ENCODE measurements at places on chromosomes 11 and 22.

DNA sequence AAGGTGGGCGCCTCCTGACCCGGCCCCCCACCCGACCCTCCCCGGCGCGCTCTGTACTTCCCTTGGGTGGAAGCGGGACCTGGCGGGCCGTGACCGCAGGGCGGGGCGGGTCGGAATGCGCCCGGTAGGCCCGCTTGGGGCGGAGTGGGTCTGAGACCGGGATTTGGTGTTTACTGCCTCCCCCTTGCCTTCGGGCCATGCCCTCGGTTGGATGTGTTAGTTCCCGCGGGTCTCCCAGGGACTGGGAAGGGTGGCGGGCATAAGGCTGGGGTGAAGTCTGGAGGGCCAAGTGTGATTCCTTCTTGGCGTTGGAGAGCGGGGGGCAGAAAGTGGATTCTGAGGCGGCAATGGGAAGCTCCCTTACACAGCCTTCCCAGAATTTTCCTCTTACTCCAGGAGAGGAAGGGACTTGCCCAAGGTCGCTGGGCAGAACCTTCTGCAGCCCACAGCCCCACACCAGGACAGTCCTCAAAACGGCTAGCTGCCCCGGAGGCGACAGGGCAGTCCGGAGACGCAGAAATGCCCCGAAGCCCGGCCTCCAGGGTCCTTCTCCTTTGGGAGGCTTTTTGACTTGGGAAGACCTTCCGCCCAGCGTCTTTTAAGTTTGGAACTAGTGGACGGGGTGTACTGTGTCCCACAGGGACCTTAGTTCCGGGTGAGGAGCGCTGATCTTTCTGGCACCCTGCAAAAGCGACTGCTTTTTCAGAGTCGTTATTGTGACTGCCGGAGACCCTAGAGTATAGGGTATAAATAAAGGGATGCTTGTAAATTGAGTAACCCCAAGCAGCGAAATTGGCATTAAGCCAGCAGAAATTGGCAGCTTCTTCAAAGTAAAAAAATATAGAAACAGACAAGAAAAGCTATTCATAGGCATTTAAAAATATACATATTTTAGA is 647 bp downstream of the SWAP70 start:
- peak; percentile 20 for DNase-seq

- DNase-seq, result no peak
Measured at GRCh38 chr11:102346456-102346747, 612 bp upstream of the BIRC2 start.

DNA sequence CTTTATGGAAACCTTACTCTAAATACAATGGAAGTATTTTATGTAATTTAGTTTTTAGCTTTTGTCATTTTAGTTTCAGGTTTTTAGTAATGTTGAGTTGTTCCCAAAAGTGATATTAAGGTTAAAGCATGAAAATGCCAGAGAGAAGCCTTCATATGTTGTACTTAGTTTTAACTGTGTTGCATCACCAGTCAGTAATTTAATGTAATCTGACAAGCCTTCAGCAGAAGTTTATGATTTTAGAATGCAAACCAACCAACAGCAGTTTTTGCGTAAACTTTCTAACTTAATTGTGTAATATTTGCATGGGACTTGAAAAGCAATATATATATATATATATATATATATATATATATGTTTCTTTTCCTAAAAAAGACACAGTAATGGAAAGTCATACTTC is 110.6 kb downstream of the MSANTD4 start:
- no peak for DNase-seq

DNA sequence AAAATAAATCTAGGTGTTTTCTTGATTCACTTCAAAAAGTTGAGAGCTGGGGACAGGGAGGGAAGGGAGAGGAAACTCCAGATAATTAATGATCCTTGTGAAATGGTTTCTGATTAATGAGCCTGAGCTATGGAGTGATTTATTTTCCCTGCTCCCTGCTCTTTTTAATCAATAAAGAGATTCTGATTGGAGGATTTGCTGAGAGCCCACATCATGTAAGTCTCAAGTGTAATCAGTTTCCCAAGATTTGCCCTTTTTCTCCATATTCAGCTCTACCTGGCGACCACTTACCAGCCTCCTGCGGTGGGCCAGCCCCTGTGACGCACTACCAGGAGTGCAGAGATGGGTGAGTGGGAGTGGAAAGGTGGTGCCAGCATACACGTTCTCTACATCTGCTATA is 114.0 kb downstream of the NAV2 start:
- DNase-seq, result no peak

- no peak for DNase-seq
Measured at GRCh38 chr22:37636186-37636948, 3.1 kb upstream of the SH3BP1 start.

- no peak for DNase-seq
Measured at GRCh38 chr22:44729391-44730021, 22.9 kb upstream of the ARHGAP8 start.

GRCh38 chr11:17432002-17432401 is 43.5 kb upstream of the KCNJ11 start:
- DNase-seq, result no peak

- DNase-seq, result no peak
Measured at GRCh38 chr22:43000441-43001175, 14.3 kb downstream of the PACSIN2 start.

DNA sequence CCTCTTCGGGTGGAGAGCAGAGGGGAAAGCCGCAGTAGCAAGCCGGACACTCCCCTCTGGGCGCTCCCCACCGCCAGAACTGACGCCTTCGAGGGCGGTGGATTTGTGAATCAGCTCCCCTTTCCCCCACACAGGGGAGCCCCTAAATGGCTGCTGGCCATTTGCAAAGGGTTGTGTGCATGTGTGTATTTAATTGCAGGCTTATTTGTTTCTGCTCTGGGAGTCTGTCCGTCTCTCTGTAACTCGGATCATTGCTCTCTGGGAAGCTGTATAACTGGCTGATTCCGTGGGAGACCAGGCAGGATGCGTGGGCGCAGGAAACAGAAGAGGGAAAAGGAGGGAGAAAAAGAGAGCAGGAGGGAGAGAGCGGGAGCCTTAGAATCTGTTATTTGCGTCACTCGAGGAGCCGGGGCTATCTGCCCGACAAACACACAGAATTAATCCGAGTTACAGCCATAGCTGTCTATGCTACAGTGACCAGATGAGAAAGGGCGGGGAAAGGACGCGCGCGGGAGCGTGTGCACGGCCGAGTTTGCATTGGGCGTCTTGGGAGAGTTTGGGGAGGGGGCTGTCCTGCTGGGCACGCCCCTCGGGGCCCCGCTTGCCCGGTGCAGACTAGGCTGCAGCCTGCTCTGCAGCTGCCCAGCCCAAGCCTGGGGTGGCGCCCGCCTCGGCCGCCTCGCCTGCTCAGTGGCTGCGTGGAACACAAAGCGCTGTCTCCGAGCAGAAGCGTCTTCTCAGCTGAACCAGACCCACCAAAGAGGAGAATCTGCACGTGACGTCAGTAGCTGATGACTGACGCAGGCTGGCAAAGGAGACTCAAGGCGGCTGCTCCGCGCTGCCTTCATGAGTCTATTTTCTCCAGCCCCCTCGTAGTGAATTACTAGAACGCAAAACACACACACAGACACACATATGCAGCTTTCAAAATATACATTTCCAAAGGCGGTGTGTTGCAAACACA is 105.3 kb upstream of the HSD17B12 start:
- DNase-seq, result no peak

- DNase-seq, result no peak
Measured at GRCh38 chr11:22337596-22338485, at the start of gene SLC17A6. TSS of gene SLC17A6 (plus strand) at chr11:22338381. CDS start at chr11:22338534, 153 bp downstream.

DNA sequence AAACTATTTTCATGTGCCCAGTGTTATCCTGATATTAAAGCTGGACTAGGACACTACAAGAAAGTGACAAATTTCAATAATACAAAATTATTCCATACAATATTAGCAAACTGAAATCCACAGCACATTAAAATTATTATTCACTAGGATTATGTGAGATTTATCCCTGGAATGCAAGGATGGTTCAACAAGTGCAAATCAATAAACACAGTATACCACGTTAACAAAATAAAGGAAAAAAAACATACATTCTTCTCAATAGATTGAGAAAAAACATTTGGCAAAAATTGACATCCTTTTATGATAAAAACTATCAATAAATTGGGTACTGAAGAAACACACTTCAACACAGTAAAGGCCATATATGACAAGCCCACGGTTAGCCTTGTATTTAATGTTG is 1758.2 kb upstream of the RAG2 start:
- DNase-seq, result no peak

DNA sequence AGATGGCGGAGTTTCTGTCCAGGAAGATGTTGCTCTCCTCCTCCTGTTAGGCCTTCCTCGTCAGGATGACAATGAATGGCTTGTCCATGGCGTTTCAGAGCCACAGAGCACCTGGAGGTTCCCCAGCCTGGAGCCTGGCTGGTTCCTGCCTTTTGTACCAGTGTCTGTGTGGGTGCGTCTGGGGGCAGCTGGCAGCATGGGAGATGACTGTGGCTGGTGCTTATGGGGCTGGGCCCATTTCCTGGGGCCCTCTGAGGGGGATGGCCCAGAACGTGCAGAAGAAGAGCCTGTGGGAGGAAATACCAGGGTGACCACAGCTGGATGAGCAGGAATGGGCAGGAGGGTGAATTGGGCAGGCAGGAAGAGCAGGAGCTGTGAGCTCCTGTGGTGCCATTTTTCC is 6.7 kb downstream of the SLC37A2 start:
- DNase-seq, result no peak

DNA sequence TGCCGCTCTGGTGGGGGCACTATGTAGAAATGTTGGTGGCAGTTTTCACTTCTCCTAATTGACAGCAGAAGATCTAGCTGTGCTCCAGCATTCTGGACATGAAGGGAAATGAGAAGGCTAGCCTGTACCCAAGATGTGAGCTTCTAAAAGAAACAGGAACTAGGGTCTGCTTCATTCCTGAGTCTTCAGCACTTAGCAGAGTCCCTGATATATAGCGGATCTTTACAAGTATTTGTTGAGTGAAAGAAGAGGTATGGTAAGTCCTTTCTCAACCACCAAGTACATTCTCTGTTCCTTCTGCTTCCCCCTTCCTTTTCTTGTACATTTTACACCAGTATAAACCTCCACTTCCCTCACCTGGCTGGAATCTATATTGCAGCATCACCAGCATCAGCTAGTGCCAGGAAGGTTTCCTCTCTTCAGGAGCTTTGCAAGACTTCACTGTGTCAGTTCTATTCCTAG is 408.3 kb upstream of the CADM1 start:
- DNase-seq, result no peak

DNA sequence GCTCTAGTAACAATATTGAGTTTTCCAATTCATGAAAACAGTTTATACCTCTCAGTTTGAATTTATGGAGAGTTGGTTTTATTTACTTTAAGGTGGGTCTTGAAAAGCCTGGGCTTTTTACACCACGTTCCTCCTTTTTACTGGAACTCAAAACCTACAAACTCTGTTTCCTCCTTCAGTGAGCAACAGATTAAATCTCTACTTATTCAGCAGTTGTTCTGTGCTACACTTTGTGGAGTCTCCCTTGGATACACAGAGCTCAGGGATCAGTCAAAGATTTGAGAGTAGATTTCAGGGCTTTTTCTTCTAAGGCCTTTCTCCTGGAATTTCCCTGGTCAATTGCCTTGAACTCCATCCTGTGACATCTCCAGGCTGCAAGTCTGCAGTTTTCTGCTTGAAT is 3.5 kb downstream of the NXPE1 start:
- no peak for DNase-seq

- no peak for DNase-seq
Measured at GRCh38 chr22:27461470-27461869, 340.1 kb downstream of the MN1 start.

- DNase-seq, result no peak
Measured at GRCh38 chr11:126452241-126453101, 97.0 kb downstream of the ST3GAL4 start.

DNA sequence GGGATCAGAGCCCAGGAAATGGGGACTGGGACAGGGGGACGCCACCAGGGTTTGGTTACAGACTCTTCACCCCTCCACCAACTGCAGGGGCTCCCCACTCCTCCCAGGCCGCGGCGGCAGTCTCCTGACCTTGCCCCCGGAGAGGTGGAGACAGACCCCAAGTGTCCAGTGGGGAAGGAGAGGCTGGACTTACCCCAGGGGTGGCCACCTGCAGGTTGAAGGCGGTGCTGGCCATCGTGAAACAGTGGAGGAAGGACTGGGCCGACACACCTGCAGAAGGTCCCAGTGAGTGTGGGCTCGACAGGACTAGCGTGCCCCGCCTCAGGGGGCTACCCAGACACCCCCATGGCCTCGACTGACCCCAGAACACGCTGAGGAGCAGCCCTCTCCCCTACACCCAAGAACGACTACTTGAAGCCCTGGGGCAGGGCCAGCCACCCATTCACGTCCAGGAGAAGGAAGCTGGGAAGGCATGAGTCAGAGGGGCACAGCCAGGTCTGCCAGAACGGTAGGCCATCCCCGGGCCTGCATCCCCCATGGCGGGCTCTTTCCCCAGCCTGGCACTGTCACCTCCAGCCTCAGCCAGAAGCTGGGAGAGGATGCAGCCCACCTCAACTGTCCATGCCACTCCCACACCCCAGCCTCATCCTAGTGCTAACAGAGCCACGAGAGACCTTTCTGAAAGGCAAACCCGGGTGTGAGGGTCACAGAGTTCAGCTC is 2.3 kb downstream of the GATD1 start:
- DNase-seq, result no peak

DNA sequence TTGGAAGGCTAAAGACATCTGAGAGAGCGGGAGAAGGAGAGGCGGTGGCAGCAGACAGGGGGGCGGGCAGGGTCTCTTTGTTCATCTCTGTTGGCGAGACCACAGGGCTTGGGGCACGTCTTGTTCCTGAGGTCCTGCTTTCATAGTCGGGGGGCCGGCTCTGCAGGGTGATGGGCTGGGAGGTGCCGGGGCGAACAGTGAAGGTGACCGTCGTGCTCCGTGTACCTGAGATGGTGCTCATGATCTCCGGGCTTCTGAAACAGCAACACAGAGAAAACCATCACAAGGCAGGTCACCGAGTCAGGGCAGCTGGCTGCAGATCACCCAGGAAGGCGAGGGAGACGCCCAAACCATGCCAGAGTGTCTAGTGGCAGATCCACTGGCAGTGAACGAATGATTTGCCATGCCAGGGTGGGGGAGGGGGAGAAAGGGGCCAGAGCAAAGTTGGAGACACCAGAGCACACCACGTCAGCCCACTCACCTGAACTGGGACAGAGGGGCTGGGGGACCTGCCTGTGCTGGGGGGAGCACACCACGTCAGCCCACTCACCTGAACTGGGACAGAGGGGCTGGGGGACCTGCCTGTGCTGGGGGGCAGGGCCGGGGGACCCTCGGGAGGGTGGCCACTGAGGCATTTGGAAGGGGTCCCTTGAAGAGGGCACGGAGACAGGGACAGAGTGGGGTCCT is 75.0 kb downstream of the CTTN start:
- DNase-seq, result no peak

Data from T-helper 1 cell (primary cell).